ENCODE measurements at places on chromosomes 4 and X.

DNA sequence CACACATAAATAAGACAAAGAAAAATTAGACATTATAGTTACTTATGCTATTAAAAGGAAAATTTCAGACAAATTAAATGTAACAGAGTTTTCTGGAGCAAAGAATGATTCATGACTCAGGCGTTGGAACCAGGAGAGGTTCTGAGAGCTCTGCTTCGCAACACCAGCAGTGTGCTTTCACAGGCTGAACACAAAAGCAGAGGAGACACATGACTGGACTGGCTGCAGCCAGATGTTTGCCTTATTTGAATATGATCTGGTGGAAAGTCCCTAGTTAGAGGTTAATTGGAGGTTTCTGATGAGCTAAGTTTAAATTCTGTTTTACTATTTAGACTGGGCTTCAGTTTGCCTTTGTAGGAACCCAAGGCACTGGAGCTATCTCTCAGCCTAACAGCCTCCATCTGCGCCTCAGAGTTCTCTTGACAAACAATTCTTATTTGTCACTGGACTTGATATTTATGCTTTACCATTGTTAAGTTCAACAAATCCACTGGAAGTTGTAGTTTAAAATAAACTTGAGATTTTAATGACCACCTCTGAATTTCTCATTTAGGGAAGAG lies 16.2 kb downstream of the BOD1L1 start:
- DNase-seq, result no peak

DNA sequence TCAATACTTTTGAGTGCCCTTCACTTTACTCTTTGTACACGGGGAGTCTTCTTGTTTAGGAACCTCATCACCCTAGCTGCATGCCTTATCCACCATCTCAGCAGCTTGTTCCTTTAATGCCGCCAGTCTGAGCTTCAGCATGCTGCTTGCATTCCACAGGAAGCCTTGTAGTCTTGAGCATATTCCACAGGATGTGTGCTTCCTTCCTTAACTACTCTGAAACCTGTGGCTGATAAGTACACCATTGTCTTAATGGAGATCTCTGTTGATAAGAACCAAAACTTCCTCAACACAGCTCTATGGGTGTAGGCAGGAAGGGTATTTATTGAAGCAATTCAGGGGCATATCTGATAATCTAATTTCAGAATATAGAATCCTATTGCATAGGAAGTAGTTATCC lies 24.4 kb upstream of the CCNI start:
- DNase-seq, result no peak

DNA sequence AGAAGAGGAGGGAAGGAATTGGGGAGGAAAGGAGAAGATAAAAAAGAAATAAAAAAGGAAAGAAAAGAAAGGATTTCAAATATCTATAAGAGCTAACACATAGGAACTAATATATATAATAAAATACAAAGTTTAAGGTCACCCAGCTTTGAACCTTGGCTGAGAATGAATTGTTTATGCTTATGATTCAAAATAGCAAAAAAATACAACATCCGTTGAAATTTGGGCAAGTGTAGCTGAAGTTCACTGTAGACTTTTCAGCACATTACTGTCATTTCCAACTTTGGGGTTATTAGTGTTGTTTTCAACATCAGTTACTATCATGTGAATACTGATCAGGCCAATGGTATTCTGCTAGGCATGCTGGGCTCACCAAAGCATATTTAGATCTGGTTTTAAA lies 395.2 kb upstream of the INTU start:
- no peak for DNase-seq

- DNase-seq, result no peak
Measured at GRCh38 chr4:38819569-38819968, 15.0 kb upstream of the TLR1 start.
